ENCODE measurements at places on chromosomes 12 and 14. TPM values are rescaled to one million over a fixed set of nuclear protein-coding genes. Genes with fewer than 3 reads are reported as not detected.

PRB2 gene
- total RNA-seq = not detected

COL2A1 gene
- total RNA-seq = not detected

ARMH4 gene
- 14.6 TPM for total RNA-seq

BCL11B gene
- 1.3 TPM for total RNA-seq

FOXG1 gene
- not detected for total RNA-seq

PTPRO gene
- total RNA-seq = 16.1 TPM

IRF2BPL gene
- 59.6 TPM for total RNA-seq

PTCSC3 gene
- not detected for total RNA-seq

LPAR5 gene
- total RNA-seq = 3.7 TPM

POTEM gene
- not detected for total RNA-seq

SCN8A gene
- total RNA-seq = 0.48 TPM

VRTN gene
- not detected for total RNA-seq

SYNDIG1L gene
- 0.94 TPM for total RNA-seq

SLC17A8 gene
- not detected for total RNA-seq

CFAP54 gene
- total RNA-seq = 0.91 TPM

NINJ2 gene
- total RNA-seq = 11.2 TPM

OXA1L gene
- total RNA-seq = 60.0 TPM

FOXN4 gene
- total RNA-seq = not detected

TRIAP1 gene
- 13.0 TPM for total RNA-seq

SMCO2 gene
- total RNA-seq = 0.52 TPM

CACNA2D4 gene
- 6.2 TPM for total RNA-seq

SLC25A47 gene
- total RNA-seq = not detected

PAPLN gene
- total RNA-seq = 5.8 TPM

OTUB2 gene
- 0.60 TPM for total RNA-seq

KLRF1 gene
- 0.36 TPM for total RNA-seq

CAPZA3 gene
- not detected for total RNA-seq

KRT1 gene
- not detected for total RNA-seq

PLCZ1 gene
- total RNA-seq = 0.66 TPM

SIX1 gene
- total RNA-seq = 2.2 TPM

TPH2 gene
- total RNA-seq = not detected

KCNA5 gene
- 84.7 TPM for total RNA-seq

PROX2 gene
- total RNA-seq = not detected

KRT86 gene
- 0.45 TPM for total RNA-seq

PPP2R5C gene
- total RNA-seq = 128 TPM

Measured in aorta (tissue), 5 donors.